ENCODE measurements at places on chromosomes 13 and 19.

DNA sequence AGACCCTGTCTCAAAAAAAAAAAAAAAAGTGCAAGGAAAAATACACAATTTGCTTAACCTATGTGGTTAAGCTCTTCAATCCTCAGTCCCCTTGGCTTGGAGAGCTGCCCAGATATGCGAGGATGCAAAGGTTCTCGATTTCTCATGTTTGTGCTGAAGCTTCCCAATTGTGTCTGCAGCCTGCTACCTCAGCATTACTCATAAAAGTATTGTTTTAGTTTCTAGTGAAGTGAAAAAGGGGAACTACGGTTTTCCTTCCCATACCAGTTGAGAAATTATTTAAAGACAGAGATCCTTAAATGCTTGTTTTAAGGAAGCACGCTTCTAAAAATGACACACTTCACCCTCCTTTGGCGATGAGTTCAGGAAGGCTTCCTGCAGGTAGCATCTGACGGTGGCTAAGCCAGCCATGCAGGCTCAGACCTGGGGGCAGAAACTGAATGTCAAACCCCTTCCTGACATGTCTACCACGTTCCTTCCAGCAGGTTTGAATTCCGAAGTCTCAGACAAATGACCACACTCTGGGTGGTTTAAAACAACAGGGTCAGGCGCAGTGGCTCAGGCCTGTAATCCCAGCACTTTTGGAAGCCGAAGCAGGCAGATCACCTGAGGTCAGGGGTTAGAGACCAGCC, 47.9 kb downstream of the RUBCNL start:
- DNase-seq: no peak

GRCh38 chr13:108056278-108056677, 159.1 kb downstream of the LIG4 start:
- DNase-seq: no peak

- no peak for DNase-seq
These were observed 848.1 kb upstream of the SLITRK1 start for GRCh38 chr13:84730376-84730775.

DNA sequence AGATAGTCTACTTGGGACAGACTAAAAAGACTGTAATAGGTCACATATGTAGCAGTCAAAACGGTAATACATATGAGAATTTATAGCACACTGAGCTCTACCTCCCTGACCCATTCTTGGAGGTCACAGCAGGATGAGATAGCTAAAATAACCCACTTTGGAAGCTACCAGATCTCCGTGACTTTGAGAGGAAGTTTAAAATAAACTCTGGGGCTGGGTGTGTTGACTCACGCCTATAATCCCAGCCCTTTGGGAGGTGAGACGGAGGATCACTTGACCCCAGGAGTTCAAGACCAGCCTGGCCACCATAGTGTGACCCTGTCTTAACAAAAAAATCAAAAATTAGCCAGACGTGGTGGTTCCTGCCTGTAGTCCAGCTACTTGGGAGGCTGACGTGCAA, 45.3 kb downstream of the DHRS12 start:
- DNase-seq: no peak

- no peak for DNase-seq
These were observed 800.2 kb downstream of the EFNB2 start for GRCh38 chr13:105735281-105735680.

- DNase-seq: no peak
These were observed 54.2 kb downstream of the KDM4B start for GRCh38 chr19:5023128-5023571.

GRCh38 chr19:15074371-15074770, 7.6 kb upstream of the OR1I1 start:
- DNase-seq: no peak

DNA sequence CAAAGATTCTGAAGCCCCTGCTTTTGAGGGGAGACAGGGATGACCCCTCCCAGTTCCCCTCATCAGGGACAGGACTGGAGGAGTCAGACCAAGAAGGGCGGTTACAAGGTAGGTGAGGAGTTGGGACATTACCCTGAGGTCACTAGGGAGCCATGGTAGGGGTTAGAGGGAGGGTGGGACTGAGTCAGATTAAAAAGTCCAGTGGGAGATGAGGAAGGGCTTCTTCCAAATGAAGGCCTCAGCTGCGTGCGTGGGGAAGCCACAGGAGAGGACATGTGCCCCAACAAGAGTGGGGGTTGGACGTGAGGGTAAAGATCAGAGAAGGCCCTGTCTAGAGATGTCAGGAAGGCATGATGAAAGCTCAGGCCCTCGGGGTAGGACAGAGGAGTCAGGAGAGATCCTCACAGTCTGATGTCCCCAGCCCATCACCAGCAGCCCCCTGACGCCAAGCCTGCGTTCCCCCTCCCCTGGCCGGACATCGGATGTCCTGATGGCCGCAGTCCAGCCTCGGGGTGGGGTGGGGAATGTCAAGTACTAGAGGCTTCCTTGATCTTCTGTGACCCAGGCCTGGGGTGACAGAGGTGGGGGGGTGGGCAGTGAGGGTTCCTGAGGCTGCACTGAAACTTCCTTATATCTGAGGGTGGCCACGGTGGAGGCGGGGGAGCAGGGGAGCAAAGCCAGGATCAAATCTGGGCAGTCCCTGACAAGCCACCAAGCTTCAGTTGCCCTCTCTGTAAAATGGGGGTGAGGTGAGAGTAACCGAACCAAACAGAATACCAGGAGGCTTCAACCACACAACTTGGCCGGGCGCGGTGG, 6.5 kb upstream of the MFSD12 start:
- DNase-seq: no peak

DNA sequence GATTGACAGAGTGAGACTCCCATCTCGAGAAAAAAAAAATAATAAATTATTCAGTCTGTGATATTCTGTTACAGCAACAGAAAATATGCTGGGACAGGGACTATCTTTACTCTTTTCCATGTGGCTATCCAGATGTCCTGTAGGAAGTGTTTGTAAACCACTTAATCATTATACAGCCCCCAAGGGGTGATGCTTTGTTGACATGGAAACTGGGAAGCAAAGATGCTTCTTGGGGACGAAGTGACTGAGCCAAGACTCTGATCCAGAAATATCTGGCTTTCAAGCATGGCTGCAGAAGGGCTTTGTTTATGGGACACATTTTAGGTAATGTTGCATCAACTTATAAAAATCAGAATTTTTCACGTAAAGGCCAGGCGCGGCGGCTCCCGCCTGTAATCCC, 5.4 kb downstream of the ZNF8 start:
- DNase-seq: no peak

DNA sequence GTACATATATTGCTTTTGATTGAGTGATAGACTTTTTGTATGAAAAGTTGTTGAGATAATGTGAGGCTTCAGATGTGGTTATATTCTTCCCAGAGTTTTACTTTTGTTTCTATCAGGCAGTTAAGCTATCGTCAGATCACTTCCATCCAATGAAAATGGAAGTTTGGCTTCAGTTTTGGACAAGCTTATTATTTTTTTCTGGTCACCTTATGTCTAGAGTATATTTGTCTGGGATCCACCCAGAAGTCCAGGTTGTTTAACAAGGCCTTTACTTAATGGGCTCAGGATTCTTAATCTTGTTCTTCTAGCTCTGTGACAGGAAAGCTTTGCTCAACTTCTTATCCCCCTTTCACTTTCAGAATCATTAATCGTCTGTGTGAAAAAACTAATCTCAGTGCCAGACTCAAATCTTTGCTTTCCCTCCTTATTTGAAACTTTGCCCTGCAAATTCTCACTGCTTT, 150.9 kb downstream of the PDS5B start:
- DNase-seq: no peak

DNA sequence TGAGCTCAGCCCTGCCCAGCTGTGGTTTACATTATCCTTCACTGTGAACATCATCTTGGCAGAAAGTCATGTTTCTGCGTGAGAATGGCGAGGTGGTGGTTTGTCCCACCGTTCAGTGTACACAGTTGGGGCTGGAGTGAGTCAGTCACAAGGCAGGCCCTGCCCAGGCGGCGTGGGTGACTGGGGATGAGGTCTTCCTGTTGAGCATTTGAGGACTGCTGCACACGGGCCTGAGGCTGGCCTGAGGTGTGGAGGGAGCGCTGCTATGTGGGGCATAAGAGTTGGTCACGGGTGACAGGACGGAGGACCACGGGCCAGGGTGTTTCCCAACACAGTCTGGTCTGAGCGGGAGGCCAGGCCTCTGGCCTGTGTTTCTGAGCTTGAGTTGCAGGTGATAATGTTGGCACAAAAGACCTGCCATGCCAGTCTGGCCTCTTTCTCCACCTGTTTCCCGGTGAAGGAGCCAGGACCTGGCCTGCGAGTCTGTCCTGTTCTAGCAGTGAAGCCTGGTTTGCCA, 13.4 kb upstream of the C19orf33 start:
- DNase-seq: no peak

GRCh38 chr13:97492257-97492656, 58.3 kb downstream of the RAP2A start:
- DNase-seq: no peak

- DNase-seq: no peak
These were observed 2.9 kb upstream of the ARHGAP45 start for GRCh38 chr19:1063909-1064660.

DNA sequence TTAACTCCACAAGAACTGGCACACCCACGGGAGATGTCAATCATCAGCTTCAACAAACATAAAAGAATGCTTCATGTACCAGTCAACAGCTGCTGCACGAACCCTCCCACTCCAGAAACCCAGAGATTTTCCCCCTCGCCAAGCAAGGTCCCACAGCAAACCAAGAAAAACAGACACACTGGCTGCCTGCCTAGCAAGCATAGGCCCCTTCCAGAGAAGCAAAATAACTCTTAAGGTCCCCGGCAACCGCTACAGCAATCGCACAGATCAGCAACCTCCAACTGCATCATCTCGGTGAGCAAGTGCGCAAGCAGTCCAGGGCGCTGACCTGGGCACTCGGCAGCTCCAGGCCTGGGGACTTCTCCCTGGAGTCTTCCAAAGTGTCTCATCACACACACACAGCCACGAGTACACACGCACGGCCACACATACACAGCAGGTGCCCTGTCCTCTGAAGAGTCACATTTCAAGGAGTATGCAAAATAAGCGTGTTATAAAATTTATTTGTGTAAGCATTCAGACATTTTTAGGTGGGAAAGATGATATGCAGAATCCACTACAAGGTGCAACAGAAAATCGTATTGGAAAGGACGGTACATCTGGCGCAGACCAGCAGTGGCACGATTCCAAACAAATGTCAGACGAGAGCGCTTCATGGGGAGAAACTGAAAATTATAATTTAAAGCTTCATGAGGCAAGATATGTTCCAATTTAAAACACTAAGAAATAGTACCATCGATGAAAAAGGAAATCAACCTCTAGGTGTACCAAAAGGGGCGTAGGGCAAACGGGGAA, 125.0 kb downstream of the STK24 start:
- DNase-seq: no peak

DNA sequence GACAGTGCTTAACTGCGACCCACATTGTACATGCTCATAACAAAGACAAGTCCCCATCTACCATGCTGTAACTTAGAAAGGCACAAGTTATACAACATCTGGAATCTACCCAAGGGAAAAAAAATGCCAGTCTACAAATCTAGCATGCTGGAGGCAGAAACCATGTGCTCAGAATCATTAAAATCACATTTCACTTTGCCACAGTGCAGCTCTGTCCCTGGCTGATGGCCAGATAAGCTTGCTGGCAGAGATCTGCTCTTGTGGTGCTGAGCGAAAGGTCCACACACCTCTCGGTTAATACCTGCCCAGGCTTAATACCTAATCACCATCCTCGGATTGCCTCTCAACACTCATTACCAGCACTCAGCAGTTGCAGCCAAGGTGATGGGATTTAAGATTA, 74.1 kb upstream of the UQCRFS1 start:
- DNase-seq: no peak

DNA sequence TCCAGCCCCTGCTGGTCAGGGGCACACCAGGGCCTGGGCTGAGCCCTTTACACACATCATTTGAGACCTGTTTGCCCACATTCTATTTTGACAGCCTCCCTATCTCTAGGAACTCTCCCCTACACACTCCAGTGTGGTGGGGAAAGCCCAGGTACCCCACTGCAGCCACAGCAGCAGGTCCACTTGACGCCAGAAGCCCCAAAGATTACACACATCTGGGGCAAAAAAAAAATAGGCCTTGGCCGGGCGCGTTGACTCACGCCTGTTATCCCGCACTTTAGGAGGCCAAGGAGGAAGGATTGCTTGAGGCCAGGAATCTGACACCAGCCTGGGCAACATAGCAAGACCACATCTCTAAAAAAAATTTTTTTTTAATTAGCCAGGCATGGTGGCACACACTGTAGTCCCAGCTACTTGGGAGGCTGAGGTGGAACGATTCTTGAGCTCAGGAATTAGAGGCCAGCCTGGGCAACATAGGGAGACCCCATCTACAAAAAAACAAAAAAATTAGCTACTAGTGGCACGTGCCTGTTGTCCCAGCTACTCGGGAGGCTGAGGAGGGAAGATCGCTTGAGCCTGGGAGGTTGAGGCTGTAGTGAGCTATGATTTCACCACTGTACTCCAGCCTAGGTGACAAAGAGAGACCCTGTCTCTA, 18.0 kb upstream of the CD22 start:
- no peak for DNase-seq

DNA sequence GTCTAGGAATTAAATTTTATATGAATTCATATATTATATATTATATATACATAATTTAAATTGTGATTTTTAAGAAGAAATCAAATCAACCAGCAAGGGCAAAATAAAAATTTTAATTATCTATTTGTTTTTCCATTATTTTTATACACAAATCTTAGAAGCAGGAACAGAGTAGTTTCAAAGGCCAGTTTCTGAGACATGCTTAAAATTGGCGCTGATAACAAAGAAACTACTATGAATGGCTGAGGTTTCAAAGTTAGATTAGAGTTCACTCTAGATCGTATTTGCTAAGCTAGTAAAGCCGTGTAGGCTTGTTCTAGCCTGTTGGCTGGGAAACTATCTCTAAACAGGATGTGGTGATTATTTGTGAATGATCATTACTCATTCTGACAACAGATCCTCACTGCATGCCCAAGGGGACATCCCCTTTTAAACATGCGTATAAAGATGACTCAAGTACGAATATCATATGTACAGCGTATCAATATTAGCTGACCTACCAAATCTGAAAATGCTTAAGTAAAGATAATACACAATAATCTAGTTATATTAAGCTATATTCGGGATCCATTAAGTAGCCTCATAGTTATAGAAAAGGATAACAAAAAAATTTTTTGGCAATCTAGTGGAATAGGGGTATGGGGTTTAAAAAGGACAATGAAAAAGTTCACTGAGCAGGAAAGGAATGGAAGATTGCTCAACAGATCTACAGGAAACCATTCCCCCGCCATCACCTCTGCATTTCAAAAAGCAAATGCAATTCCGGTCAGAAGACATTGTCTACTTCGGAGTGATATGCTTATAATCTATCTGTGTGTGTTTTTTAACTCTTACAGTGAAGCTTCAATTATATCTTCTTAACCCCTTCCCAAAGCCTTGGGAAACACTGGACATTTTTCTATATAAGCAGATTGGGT, 150.1 kb downstream of the SHISA2 start:
- DNase-seq: peak; percentile 47

DNA sequence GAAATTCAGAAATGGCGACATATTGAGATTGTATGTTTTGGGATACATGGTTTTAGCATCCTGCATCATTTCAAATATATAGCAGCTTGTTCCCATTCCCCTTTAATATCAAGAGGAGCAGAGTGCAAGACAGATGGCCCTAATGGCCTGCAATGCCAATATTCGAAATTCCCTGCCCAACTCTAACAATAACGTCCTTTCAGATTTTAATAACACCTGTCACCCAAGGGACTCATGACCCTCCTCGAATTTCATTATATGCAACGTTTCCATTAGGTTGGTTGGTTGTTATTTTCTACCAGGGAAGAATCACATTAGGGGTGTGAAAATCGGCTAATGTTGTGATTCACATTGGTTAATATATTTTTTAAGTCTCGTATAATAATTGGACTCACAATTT, 170.0 kb downstream of the TNFSF13B start:
- no peak for DNase-seq

- DNase-seq: peak; percentile 81
These were observed 80.0 kb upstream of the GPR183 start for GRCh38 chr13:99386911-99387788.
